ELR (cell line): ENCODE measurements at places on chromosomes 16 and 17.

- no peak for DNase-seq
Observed at GRCh38 chr17:46764000-46764708, 54.3 kb downstream of the WNT3 start.

GRCh38 chr16:66948837-66949225 is 12.2 kb upstream of the CES3 start:
- DNase-seq, result no peak

GRCh38 chr16:12458591-12459358 is 344.9 kb downstream of the CPPED1 start:
- no peak for DNase-seq

DNA sequence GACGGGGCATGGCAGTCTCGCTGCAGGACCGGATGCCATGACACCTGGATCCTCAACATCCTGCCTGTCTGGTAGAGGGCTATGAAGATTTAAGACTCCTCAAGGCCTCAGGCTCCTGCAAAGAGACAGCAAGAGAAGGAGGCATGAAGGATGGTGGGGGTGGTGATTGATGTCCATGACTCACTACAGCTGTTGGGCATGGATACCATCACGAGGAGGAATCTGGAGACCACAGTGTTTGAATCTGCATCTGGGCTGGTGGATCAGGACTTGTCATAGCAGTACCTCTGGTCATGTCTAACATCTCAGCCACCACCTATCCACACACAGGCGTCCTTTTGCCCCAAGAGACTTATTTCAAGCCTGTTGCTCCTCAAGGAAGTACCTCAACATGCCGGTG is 50.2 kb upstream of the WSCD1 start:
- DNase-seq, result no peak

- no peak for DNase-seq
Observed at GRCh38 chr17:31226373-31226772, 70.7 kb downstream of the OMG start.

- peak; percentile 27 for DNase-seq
Observed at GRCh38 chr16:70331588-70332358, 14.9 kb upstream of the DDX19A start.

DNA sequence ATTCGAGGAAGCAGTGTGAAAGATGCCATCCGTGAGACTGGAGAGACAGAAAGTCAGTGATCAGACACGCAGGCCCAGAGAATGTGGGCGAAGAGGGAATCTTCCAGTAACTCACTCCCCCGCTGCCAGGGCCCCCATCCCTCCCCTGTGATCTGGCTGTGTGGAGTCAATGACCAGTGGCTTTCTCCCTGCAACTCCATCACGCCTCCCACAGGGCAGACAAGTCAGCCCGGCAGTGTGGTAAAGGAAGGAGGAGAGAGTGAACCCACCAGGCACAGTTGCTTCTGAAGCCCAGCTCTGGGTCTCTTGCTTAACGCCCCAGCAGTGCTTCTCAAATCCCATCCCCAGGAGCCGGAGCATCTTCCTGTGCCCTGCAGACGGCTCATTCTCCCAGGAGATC is 142.1 kb downstream of the ZNF423 start:
- DNase-seq, result no peak

DNA sequence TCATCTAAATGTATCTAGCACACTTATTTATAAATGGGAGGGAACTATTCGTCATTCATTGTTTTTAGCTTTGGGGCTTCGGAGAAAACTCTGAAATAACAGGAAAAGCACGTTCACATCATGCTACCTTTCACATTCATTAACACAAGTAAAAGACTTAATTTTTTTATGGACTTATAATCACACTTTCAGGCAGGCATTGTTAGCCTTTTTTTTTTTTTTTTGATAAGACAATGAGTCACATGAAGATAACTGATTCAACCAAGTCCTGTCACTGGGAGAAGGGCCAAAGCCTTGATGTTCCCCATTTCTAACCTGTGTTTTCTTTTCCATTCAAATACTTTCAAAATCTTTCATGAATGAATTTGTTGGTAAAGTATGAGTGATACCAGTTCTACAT is 631.3 kb upstream of the CA10 start:
- no peak for DNase-seq

GRCh38 chr17:68101987-68102314 is 66.4 kb downstream of the KPNA2 start:
- DNase-seq, result no peak

DNA sequence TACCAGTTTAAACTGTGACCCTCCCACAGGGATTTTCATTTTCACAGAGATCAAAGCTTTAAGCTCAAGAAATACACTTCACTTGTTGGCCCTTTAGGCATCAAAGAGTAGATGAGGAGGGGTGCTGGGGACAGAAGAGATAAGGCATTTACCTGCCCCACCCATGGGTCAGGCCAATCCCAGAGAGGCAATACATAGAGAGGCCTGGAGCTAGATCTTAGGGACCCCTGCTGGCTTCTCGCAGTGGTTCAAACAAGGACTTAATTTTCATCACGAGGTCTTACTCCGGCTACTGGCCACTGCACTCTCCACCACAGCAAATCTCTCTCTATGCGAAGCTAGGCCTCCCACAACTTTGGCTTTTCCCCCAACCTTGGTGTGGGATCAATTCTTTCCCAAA is 46.6 kb downstream of the NOG start:
- DNase-seq, result no peak

DNA sequence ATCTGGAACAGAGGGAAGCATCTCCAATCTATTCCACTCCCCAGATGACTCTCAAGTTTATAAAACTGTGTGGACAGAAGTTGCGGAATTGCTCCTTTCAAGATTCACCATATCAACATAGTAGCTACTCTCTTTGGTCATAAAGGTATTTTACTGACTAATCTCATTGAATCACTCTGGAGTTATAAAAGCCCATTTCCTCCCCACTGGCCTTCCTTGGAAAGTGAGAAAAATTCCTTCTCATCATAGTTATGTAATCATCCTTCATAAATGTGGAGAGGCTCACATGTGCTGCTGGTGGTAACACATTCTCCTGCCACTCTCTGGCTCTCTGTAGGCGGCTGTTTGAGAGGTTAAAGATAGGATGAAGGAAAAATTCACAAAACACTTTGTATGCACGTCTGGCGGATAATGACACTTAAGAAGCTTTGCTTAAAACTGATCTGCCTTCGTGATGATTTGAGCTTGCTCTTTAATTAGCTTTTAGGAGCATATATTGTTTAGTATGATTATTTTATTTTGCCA is 1034.0 kb upstream of the EEF2KMT start:
- DNase-seq, result no peak

DNA sequence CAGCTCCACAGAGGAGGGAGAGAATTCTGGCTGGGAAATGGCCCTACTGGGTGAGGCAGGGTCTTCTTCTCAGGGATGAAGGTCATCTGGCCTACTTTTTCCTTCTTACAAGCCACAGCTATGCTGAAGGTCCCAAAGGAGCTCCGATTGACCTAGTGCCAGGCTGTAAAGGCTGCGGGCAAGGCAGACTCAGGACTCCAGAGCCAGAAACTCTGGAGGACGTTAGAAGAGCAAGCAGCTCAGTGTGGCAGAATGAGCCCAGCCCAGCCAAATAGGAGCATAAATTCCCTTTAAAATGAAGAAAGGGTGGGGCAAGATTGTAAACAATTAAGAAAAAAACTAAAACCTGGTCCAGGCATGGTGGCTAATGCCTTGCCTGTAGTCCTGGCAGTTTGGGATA is 20.1 kb upstream of the CNOT1 start:
- DNase-seq, result no peak

DNA sequence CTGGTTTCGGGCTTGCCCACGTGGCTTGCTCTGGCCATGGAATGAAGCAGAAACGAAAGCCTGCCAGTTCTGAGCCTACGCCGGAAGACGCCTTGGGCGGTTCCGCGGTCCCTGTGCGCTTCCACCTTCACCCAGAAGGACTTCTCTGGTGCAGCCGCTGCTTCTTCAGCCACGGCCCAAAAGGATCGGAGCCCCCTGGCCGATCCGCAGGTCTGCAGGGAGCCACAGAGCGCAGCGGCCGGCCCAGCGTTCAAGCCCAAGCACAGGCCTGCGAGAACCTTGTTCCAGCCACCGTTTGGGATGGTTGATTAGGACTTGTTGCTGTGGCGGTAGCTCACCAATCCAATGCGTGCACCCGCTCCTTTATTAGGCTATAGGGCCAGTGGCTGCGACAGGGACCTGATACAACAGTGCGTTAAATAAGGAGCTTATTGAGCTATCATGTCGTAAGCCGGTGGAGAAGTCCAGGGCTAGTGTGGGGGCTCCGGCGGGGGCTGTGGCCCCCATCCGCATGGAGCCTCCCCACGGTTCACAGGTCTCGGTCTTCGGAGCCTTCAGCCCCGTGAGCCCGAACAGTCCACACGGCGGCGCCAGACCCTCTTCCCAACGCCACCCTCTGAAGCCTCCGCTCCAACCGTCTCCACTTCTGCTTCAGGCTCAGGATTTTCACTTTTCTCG is 10.2 kb upstream of the MPP2 start:
- DNase-seq, result no peak

GRCh38 chr17:31414550-31414918 is 23.1 kb downstream of the RAB11FIP4 start:
- DNase-seq, result no peak

DNA sequence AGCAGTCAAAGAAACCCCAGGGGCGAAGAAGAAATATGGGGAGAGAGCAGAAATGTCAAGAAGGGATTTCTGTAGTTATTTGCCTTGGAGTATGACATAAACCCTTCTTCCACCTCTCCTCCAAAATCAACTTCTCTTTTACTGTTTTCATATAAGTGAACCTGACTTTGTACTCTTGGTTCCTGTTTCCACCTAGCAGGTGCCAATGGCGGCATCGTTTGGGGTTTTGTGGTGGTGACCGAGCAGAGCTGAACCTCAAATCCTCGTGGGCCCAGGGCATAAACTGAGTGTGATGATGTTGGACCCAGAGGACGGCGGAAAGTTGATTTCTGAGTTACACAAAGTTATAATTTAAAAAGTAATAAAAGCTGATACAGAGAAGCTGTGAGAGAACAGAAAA is 39.6 kb upstream of the PSMD7 start:
- no peak for DNase-seq

- DNase-seq, result peak; percentile 60
Observed at GRCh38 chr17:69761011-69761410, 314.0 kb upstream of the KCNJ16 start.

GRCh38 chr17:69574257-69575197 is 160.0 kb downstream of the MAP2K6 start:
- no peak for DNase-seq

DNA sequence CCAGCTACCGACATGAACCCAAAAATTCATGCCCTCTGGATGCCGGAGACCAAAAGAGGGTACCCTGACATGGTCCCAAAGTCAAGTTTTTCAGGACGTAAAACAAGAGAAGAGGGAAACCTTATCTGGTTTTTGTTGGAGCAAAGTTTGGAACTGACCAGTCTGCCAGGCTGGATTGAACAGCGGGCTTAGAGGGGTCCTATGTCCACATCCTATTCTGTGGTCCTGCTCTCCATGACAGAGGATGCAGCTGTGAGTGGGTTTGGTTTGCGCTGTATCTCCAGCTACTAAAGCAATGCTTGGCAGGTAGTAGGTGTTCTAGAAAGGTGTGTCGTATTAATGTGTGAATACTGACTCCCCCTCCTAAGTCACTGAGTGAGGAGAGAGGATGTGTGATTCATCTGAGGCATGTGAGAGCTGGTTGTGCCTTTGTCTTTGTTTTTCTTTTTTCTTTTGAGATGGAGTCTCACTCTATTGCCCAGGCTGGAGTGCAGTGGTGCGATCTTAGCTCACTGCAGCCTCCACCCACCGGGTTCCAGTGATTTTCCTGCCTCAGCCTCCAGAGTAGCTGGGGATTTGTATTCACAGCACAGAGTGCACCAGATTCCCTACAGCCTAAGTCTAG is 31.0 kb downstream of the PMM2 start:
- DNase-seq, result peak; percentile 45

DNA sequence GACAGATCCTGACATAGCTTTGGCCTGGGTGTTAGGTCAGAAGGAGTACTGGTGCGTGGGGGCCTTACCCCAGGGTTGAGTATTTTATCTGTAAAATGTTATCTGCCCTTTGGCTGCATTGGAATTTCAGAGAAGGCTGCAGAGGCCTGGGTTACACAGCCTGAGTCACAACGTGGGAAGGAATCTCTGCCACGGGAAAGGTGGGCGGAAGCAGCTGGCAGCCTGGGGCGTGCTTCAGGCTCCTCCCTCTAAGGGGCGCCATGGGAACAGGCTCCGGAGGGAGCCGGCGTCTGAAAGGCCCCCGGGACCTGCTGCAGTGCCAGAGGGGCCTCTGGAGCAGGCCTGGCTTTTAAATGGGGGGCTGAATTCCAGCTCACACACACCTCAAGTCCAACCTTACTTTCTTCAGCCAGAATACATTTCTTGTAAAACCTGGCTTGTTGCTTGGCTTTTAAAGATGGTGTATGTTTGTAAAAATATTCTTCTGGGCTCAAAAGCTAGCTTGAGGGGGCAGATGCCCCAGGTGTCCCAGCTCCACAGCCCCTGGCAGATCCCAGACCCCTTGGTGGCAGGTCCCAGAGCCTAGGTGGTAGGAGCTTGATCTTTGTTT is 142.2 kb downstream of the RAB11FIP4 start:
- DNase-seq, result peak; percentile 91

GRCh38 chr17:20938988-20939615 is 103.7 kb downstream of the USP22 start:
- no peak for DNase-seq

DNA sequence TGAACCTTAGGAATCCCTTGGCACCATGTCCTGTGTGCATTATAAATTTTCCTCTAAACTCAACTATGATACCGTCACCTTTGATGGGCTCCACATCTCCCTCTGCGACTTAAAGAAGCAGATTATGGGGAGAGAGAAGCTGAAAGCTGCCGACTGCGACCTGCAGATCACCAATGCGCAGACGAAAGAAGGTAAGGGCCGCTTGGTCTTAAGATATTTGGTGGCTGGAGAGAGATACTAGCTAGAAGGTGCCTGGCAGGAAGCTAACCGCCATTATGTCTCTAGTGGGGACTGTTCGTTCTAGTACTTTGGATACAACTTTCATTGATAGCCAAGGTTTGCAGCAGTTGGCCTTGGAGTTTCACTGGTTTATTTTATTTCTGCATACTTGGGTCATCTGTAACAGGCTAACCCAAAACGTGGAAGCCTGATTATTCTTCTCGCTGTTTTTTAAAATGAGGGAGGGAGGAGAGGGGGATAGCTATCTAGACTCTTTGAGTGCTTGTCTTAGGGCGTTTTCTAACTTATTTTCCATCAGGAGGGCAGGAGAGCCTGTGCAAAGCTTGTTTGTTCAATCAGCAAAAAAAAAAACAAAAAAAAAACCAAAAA is 1.3 kb downstream of the RBBP6 start:
- DNase-seq, result peak; percentile 54

GRCh38 chr17:80695979-80696378 is 151.3 kb downstream of the RPTOR start:
- DNase-seq, result no peak
